ENCODE measurements at places on chromosomes 6 and 20.

- no peak for DNase-seq
Measured at GRCh38 chr20:8152847-8153246, 20.8 kb downstream of the PLCB1 start.

GRCh38 chr6:29680904-29681303 is at the start of gene ZFP57:
Gene ZFP57 (minus strand): TSS chr6:29681152. CDS start chr6:29677003, 4,149 bp downstream.
- no peak for DNase-seq

GRCh38 chr6:91087908-91088307 is 501.0 kb upstream of the MAP3K7 start:
- no peak for DNase-seq

GRCh38 chr6:168106633-168107005 is 27.6 kb upstream of the FRMD1 start:
- no peak for DNase-seq

GRCh38 chr6:85126485-85127167 is 323.3 kb upstream of the NT5E start:
- no peak for DNase-seq

DNA sequence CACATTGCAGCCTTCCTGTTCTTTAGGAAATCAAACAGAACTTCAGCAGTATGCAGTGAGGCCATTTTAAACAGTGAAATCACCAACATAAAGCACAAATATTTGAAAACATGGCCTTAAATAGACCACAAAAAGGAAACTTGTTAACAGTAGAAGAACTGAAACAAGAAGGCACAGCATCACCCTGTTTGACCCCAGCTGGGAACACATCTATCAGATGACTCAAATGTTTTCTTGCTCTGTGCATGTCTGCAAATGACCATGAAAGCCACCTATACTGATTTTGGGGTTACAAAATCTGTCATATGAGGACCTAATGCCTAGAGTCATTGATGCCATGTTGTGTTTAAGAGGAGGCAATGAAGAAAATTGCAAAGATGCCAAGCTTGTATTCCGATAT is 123.8 kb upstream of the ADGRF1 start:
- DNase-seq = no peak

Data from CMK (cell line).